ENCODE measurements at places on chromosomes 6 and 20.

DNA sequence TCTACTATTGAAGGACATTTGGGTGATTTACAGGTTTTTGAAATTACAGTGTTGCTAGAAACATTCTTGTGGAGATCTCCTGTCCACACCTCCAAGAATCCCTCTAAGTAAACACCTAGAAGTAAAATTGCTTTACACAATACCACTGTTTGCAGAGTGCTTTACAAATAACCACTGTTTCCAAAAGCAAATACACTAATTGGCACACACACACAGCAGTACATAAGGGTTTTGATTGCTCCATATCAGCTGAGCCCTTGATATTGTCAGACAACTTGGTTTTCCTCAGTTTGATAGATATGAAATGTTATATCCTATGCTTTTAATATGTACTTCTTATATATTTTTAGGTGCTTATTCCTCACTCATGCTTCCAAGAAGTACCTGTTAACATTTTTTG is 6.3 kb downstream of the HMGN4 start:
- DNase-seq: no peak

DNA sequence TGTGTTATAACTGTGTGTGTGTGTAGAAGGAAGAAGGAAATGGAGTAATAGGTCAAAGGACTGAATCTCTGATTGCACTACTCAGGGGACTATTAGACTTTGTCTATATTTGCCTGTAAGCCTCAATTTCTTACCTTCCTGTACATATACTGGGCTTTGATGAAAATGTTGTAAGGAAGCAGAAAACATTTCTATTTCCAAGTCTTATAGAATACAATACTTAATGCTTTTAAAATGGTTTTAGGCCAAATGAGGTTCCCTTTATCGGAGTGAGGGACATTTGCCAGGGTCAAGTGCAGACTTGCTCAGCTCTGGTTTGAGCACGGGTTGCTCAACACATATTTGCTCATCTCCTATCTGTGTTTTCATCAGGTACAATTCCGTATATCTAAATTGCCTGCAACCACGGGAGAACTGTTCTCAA is 28.3 kb downstream of the MEP1A start:
- DNase-seq: no peak

- DNase-seq: no peak
Observed at GRCh38 chr6:109490713-109491112, 7.7 kb upstream of the ZBTB24 start.

- DNase-seq: no peak
Observed at GRCh38 chr6:94130478-94130877, 711.1 kb upstream of the EPHA7 start.

DNA sequence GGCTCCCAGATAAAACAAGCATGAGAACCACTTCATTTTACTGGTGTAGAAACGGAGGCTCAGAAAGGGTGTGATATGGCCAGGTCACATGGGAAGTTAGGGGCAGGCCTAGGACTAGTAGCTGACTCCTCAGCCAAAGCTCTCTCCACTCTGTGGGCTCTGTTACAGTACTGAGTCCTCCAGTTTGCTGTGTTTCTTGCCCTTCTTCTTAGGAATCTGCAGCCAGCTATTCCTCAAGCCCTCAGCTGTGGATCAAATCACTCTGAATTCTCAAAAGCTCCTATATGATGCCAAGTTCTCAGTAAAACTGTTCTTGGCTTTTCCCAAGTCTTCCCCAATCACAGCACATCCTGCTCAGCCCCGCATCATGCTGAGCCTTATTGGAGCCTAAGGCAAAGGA is 42.5 kb upstream of the ADGRF1 start:
- no peak for DNase-seq

GRCh38 chr6:56347526-56347925 is 100.1 kb upstream of the COL21A1 start:
- DNase-seq: no peak

GRCh38 chr20:4283016-4283415 is 267.7 kb upstream of the RNF24 start:
- no peak for DNase-seq

GRCh38 chr20:21503345-21503744 is 10.5 kb downstream of the NKX2-2 start:
- DNase-seq: no peak

GRCh38 chr6:167526465-167527368 is 201.8 kb downstream of the TTLL2 start:
- DNase-seq: no peak

DNA sequence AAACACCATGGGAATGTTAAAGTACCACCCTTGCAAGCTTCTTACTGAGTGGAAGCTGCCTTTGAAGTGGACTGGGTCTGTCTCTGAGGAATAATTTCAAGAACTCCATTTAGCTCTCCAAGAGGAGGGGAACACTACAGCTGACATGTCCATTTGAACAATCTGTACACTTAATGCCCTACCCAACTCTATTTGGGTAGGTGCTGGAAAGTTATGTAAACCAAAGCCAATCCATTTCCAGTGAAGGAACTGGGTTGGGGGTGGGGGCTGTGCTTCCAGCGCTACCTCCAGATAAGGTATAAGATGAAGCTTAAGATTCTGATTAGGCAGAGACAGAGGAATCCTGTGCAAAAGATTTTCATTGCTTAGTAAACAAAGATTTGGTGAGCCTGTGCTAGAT is 122.0 kb downstream of the TCP11 start:
- DNase-seq: no peak

GRCh38 chr6:12717356-12717755 is 789 bp downstream of the PHACTR1 start:
- no peak for DNase-seq
